ENCODE measurements at places on chromosomes 3 and 15.

DNA sequence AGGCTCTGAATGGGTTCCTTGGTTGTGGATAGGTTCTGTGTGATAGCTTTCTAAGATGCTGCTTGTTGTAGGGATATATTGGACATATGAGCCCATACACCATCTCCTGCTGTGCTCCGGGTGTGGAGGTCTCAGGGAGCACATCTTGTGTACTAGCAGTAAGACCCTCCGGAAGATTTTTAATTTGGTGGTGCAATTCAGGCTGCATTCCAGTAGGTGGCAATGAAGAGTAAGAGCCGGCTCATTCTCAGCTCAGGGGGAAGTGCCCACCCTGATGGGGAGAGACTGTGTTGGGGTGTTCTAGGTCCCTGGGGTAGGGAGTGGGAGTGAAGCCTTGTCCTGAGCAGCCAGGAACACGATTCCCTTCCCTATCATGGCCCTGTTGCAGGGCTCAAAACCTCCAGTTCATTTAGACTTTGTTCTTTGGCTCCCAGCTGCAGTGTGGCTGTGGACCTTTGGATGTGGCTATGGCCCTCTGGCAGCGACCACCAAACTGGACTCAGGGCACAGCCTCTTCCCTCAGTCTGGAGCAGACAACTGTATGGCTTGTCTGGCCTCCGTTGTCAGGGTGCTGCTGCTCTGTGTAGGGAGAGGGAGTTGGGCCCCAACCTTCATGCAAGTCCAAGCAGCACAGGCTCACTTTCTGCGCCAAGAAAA, 104.7 kb downstream of the UNC13C start:
- no peak for DNase-seq

DNA sequence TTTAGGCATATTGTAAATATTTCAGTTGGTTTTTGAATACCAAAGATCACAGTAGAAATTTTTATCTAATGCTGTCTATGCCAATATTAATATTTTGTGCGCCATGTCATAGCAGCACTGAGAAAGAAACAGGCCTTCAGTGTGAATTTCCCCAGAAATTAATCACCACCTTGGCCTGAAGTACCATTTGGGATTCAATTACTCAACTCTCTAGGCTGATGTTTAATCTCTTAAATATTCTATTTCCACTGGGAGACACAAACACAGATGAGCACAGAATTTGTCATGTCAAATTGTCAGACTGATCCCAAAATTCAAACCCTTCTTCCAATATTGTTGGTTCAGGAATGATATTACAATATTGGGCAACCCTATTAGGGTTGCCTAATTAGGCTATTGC, 509.3 kb downstream of the ROBO1 start:
- DNase-seq = no peak

DNA sequence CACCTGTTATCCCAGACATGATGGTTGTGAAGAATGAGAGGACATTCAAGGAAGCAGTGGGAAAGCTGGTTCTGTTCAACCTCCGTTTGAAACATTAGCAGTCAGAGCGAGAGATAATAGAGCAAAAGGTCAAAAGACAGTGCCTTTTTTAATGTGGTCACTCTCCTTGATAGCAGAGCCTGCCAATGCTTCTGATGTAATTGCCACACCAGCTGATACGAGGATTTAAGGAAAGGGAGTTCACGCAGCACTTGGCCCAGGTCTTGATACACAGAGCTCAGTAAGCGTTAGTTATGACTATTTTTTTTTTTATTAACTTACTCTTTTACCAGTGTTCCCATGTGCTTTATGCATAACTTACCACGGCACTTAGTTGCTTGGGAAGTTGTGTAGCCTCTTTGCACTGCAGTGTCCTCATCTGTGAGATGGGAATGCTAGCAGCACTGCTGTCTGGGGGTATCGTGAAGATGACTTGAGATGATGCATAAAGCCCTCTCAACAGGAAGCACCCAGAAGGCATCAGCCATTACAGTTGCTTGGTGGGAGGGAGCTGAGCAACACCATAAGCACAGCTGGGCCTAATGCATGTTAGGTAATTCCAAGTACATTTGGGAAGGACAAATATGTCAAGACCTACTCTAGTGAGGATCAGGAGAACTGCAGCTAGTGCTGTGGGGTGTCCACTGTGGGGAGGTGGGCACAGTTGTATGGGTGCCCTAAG, 123.3 kb upstream of the RASGRP1 start:
- no peak for DNase-seq

GRCh38 chr3:181623924-181624694, 87.6 kb upstream of the SOX2 start:
- DNase-seq = no peak

- DNase-seq = no peak
Observed at GRCh38 chr15:29867241-29868000, 45.2 kb upstream of the TJP1 start.

GRCh38 chr3:159731254-159731653, 257.4 kb upstream of the IL12A start:
- DNase-seq = no peak

DNA sequence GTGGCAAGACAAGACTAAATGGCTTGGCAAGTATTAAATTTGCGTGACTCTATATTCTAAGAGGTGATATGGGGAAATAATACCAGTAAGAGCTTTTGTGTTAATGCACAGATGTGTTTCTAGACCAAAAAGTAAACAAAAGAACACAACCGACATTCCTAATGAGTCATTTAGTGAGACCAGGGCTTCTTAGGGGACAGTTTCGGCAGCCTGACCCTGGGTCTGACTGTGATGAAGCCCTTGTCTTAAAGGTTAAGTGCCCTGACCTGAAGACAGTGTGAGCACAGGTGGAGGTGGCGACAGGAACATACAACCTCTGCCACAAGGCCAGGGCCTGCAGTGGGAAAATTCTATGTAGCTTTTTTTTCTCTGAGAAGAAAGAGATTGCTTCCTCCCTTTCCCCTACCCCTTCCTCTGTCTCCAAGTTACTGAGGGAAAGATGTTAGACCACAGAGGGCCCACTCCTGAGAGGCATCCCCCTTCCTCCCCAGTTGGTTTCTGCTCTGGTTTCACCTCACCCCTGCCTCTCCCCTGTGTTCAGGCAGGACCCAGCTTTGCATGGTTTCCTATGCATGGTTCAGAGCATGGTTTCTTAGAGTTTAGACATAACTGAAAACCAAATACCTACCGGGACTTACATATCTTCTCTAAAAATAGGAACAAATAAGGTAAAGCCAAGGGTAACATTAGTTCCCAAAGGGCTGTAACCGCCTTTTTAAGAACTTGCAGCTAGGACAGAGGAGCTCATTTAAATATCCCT, 24.8 kb upstream of the CMTM7 start:
- DNase-seq = no peak

DNA sequence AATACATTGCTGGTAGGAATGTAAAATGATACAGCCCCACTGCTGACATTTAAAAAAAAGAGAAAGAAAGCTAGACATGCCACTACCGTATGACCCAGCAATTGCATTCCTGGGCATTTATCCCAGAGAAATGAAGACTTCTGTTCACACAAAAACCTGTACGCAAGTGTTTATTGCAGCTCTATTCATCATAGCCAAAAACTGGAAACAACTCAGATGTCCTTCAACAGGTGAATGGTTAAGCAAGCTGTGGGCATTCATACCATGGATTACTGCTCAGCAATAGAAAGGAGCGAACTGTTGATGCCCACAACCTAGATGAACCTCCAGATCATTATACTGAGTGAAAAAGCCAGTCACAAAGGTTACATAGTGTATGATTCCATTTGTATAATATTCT, 132.5 kb downstream of the MAP2K5 start:
- DNase-seq = no peak

DNA sequence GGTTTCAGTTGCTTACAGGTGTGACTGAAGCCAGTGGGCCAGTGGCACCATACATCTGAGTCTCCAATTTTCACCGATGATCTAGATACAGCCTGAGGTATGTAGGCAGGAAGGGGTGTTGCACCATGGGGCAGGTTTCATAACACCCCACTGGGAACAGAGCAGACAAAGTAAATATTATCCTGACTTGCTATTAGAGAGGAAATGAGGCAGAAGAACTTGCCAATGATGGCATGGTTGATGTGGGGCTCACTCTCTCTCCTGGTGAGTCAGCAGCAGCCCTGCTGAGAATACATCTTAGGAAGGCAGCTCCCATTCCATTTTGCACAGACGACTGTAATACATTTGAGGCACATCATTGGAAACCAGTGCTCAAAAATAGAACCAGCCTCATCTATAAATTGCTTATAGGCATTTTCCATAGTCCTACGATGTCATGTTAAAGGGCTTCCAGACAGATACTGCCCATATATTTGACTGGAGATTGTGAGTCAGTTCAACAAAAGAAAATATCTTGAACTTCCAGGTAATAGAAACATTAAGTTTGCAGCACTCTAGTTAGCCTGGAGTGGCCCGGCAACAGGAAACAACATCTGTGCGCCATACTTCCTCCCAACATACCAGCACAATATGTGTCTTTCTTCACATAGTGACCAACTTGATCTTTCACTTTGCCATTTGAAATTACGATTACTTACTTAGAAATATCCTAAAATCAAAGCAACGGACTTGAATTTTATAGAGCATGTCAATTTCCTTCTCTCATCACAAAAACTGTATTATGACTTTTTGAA, 175.5 kb downstream of the NECTIN3 start:
- DNase-seq = no peak

Data from stimulated activated CD4-positive, alpha-beta T cell treated with anti-CD3 and anti-CD28 coated beads, Interleukin-15, amount 100 ng/mL, for 1 hour (primary cell).